ENCODE measurements at places on chromosomes 16 and 17.

GRCh38 chr17:6853764-6854442, 22.4 kb upstream of the TEKT1 start:
- DNase-seq: no peak

- DNase-seq: no peak
These were observed 9.8 kb upstream of the KIF19 start for GRCh38 chr17:74316220-74316619.

- no peak for DNase-seq
These were observed 2.7 kb downstream of the SOCS1 start for GRCh38 chr16:11253009-11253994.

DNA sequence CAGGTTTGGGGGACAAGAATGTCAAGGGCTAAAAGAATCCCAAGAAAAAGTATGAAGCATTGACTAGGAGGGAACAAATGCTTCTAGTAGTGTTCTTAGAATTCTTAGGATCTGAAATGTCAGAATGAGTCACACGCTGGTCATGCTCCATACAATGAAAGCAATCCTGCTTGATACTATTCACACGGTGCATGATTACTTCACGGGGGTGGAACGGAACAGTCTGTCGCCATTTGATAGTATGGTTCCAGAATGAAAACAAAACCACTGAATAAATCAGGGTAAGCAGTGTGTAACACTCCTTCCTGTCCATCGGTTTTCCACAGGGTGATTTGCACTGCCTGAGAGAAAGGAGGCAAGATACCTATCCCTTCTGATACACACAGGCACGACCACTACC, 22.9 kb upstream of the YWHAE start:
- no peak for DNase-seq

- DNase-seq: no peak
These were observed 5.2 kb upstream of the SH2B1 start for GRCh38 chr16:28858421-28858820.

DNA sequence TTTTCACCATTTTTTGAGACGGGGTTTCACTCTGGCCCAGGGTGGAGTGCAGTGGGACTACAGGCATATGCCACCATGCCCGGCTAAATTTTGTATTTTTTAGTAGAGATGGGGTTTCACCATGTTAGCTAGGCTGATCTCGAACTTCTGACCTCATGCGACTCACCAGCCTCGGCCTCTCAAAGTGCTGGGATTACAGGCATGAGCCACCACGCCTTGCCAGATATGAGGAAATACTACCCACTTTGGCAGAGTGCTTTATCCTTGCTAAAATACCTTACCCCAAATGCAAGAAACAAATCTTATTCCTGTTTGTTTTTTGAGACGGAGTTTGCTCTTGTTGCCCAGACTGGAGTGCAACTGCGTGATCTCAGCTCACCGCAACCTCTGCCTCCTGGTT, 62.9 kb upstream of the MGAT5B start:
- DNase-seq: no peak

DNA sequence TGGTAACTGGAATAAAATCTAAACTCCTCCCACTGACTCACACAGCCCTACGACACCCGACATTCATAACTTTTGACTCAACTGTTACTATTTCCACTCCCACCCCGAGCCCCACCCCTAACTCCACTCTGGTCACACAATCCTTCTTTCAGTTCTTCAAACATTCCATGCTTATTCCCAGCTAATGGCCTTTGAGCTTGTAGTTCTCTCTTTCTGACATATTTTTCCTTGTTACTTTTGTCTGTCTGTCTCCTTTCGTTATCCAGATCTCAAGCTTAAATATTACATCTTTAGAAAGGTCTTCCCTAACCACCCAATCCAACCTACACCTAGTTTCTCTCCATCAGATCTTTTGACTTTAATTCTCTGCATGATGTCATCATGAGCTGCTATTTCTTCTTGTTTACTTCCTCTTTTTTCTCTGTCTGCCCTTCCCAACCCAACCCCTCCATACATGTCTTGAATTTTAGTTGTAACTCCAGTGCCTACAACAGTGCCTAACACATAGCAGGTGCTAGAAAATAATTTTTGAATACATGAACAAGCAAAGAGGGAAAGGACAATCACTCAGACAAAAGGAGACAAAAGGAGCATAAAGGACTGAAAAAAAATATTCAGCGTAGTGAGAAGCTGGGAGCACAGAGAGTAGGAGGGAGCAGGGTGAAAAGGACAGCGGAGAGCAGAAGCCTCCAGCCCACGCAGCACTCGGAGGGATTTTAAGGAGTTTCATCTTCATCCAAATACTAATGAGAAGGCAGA, 65.2 kb upstream of the SMIM36 start:
- DNase-seq: no peak
